Stimulated activated CD8-positive, alpha-beta memory T cell treated with anti-CD3 and anti-CD28 coated beads, Interleukin-7, amount 100 ng/mL, for 1 hour (primary cell): ENCODE measurements at places on chromosomes 2 and 18.

- no peak for DNase-seq
Measured at GRCh38 chr2:54599914-54600313, 123.5 kb upstream of the EML6 start.

DNA sequence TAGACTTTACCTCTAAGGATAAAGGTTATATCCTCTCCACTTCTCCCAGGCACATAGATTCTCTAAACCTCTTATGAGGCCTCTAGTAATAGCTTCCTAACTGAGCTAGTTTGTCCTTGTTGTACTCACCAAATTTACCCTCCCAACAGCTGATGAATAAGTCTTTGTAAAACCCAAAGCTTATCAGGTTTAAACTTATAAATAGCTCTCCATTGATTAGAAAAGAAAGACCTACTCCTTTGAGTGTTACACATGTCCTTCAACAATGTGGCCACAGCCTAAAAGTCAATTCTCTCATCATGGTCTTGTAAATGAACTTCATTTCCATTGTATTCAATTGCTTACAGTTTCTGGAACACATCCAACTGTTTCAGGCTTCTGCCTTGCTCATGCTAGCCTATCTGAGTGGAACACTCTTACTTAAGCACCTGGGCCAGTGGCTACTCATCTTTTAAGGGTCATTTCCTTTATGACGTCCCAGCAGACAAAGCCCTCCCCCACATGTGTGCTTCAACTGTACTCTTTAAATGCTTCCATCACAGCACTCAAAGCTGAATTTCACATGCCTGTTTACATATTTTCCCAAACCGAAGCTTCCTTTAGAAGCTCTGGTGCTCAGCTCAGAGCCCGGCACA is 131.6 kb downstream of the CDH2 start:
- no peak for DNase-seq

- DNase-seq = no peak
Measured at GRCh38 chr2:240432820-240433801, 2.4 kb upstream of the GPC1 start.

DNA sequence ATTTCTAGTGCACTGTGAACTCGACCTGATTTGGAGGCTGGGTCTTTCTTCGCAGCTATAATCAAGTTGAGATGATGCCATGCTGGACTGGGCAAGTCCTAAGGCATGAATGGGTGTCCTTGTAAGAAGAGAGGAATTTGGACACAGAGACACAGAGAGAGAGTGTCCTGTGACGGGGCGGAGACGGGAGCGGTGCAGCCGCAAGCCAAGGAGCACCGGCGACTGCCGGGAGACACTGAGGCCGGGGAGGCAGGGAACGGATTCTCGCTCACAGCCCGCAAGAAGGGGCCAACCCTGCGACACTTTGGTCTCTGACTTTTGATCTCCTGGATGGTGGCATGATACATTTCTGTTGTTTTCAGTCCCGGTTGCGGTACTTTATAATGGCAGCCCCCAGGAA is 22.4 kb upstream of the MBP start:
- no peak for DNase-seq

DNA sequence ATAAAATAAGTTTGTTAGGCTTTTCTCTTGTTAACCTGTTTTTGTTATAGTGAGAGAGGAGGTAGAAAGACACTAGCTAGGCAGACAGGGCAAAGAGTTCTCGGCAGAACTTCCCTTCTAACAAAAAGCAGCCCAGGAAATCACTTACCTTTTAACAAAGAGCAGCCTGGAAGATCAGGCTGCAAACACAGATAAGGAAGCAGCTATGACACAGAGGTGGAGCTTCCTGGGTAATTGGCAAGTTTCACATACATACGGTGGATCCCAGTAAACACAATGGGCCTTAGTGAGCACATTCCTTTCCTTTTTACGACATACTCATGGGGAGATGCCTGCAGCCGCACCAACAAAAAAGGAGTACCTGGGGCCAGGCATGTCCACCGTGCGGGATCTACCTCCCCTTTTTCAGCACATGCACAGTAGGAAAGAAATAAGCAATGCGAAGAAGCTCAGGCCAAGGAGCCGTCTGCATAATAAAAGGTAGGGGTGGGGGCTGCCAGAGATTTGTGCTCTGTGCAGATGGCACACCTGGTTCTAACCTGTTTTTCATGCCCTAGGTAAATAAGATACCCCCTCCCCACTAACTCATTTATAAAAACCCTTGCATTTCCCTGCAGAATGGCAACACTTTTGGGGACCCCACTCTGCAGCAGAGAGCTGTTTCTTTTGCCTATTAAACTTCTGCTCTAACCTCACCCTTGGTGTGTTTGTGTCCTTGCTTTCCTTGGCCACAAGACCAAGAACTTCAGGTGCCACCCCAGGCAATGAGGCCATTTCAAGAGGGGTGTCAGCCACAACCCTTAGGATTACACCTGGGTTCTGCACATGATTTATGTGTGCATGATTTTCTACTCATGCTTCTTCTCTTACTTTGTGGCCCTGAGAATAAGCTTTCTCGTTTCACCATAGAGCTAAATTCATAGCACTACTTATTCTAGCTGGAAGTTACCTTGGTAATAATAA is 26.5 kb downstream of the MDH1 start:
- DNase-seq = no peak

DNA sequence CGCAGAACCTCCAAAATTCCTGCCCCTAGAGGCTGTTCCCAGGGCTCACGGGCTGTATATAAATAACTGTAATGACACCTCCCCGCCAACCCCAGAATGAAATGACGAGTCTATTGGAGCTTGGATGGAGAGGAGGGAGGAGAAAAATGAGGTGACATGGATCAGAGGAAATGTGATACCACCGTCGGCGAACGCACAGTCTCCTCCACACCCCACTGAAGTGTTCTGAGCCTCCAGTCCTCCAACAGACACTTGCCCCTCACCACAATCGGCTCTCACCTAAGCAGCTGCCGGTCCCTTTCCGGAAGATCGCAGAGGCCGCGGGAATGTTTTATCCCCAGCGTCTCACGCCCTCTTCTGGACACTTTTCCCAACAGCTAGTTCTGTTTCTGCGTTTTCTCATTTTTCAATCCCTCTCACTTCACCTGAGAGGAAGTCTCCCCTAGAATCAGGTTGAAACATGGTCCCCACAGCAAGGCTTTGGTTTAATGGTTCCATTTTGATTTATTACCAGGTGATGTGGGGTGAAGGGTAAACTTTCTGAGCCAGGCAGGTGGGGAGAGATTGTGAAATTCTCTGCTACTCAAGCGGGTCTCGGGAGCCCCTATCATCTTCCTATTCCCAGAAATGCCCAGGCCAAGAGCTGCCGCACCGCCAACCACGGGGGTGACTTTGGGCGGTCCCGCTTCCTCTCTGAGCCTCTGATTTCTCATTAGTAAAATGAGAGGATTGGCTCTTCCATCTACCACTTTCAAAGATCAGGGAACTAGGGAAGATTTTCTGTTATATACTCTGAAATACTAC is 9.1 kb upstream of the MYO5B start:
- no peak for DNase-seq

DNA sequence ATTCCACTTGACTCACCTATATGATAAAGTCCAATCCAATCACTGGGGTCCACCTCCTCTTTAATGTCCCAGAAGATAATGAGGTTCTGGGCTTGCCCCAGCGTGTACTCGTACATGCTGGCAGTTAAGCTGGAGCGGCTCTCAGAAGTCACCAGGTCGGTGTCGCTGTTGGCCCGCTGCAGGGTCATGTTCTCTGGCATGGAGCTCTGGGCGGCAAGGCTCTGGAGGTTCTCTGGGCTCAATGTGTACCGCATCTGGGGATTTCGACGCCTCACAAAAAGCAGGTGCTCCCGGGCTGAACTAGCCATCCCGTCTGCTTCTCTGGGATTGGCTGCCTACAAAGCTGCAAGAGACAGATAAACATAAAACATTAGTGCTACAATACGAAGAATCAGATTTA is 206.4 kb upstream of the CCDC150 start:
- no peak for DNase-seq
